NCI-H1694 (cell line): ENCODE measurements at places on chromosomes 6 and 20.

DNA sequence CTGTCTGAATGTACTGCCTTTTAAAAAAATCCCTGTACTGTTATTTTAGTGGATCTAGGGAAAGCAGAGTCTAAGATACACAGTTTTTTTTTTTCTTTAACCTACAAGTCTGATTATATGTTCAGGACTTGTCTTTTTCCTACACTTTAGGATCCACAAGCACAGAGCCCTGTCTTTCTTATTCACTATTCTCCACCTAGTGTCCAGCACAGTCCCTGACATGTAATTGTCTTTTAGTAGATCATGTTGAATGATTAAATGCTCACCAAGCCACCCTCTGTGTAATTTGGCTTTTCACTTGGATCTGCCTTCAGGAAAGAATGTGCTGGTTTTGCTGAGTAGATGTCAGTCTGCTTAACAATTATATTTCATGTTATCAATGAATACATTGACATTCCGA, 35.8 kb upstream of the YWHAB start:
- DNase-seq = no peak

GRCh38 chr20:44805979-44806620, 4.2 kb downstream of the RIMS4 start:
- no peak for DNase-seq

DNA sequence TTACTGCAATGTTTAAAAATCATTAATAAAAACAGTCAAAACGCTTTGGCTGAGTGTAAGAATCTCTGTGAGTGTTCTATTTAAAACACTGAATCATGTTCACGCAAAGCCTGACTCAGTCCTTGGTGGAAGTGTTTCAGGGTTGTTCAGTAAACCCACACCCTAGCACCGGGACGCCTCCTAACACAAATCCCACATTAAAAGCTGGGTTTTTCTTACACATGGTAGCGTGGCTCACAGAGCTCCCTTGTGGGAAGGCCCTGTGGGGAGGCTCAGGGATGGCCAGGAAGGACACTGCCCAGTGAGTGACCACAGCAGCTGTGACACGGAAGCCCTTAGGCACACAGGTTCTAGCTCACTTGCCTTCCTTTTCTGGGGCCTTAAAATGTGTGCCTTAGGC, 80.2 kb downstream of the GMPR start:
- DNase-seq = no peak

- DNase-seq = no peak
These were observed 309.9 kb upstream of the NOX3 start for GRCh38 chr6:155765275-155766194.

GRCh38 chr6:126553854-126554253, 213.9 kb downstream of the CENPW start:
- DNase-seq = no peak

- DNase-seq = no peak
These were observed 366.2 kb downstream of the ZFAND3 start for GRCh38 chr6:38185752-38186151.

DNA sequence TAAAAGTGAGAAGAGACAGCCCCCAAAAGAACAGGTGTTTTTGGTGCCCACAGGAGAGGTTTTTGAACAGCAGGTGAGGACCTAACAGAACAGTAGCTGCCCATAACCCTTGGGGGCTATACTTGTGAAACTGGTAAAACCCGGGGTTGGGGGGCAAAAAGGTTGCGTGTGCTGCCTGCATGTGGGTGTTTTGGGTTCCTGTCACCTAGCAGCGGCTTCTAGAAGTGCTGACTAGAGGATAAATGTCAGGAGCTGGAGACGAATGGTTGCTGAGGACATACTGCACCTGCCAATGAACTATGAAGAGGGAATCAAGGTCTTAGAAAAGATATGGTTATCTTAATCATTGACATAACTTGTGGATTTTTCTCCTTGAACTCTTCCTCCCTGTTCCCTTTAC, 16.0 kb downstream of the TAF11 start:
- no peak for DNase-seq

- no peak for DNase-seq
These were observed 24.5 kb upstream of the ABCC10 start for GRCh38 chr6:43402820-43403219.

DNA sequence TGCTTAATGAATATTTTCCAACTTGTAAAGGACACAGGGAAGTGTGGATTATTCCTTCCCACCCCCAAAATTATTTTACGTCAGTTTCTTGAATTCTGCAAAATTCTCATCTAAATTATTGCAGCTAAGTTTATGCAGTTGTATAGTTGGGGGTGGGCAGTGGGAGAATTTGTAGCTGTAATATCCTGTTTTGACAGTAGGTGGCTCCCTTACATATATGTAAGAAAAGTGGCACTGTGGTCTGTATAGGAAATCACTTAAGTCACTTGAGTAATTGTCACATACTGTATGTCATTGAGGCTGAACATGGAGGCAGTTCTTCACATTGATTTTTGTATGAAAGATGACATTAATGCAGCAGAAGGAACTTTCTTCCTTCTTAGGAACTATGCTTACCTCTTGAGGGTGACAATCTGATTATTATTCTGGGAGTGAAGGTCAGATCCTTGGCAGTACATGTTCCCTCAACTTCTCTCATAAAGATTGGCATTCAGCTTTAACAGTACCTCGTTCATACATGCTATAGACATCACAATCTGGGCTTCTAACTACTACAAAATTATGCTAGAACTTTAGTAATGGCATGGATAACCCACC, 14.6 kb upstream of the CFAP206 start:
- DNase-seq = peak; percentile 62

DNA sequence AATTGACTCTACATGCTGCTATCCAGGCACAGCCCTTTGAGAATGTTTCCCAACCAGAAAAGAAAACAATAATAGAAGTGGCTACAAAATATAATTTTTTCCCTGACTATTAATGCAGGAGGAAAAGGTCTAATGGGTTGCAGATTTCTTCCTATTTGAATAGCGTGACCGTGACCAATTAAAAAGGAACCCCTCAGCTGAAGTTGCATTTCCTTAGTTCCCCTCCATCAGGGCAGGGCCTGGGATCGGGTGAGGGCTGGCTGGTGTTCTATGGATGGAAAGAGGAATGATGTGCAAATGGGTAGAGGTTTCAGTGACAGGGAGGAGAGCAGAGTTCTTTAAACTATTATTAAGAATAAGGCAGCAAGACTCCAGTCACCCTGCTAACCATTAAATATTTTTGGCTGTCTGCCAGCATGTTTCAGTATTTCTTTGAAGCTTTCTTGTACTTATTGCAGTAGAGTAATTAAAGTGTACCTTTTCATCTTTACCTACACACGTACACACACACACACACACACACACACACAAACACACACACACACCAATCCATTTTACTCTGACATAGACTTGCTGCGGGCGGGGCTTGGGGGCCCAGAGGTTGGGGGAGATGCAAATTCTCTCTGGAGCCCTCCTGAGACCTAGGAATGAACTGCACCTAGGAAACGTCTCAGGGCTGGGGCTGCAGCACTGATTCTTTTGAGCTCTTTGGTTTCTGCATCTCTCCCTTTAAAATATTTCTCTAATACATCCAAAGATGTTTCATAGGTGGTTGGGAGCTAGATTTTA, 154.8 kb upstream of the SLC35B3 start:
- no peak for DNase-seq

GRCh38 chr20:47949230-47949629, 163.9 kb upstream of the SULF2 start:
- DNase-seq = no peak

- DNase-seq = no peak
These were observed 82.1 kb downstream of the KCNB1 start for GRCh38 chr20:49400410-49400809.

- DNase-seq = no peak
These were observed 771.4 kb upstream of the MMS22L start for GRCh38 chr6:98054453-98054852.

GRCh38 chr6:34106900-34107299, 39.0 kb downstream of the GRM4 start:
- no peak for DNase-seq

- DNase-seq = no peak
These were observed 84.5 kb downstream of the PLCB1 start for GRCh38 chr20:8216375-8217200.

- DNase-seq = no peak
These were observed 11.5 kb downstream of the SDC4 start for GRCh38 chr20:45336530-45337366.

DNA sequence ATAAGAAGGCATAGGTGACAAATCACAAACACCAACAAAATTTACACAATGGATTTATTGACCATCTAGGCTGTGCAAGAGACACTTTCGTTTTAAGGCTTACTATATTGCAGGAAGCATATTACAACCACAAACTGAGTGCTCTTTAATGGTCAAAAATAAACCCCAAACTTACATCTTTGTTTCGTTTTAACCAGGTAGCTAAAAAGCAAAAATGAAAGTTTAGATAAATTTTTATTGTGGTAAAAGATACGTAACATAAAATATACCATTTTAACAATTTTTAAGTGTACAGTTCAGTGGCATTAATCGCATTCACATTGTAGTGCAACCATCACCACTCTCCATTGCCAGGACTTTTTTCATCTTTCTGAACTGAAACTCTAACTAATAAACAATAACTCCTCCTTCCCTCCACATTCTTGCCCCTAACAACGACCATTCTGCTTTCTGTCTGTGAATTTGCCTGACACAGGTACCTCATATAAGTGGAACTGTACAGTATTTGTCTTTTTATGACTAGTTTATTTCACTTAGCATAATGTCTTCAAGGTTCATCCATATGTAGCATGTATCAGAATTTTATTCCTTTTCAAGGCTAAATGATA, 32.3 kb upstream of the DUSP22 start:
- DNase-seq = no peak

- no peak for DNase-seq
These were observed 418.6 kb downstream of the CDKAL1 start for GRCh38 chr6:20952699-20953474.
